Left ventricle myocardium inferior (tissue), 1 donor: ENCODE measurements at places on chromosomes 5 and 9. TPM values are rescaled to one million over a fixed set of nuclear protein-coding genes. Genes with fewer than 3 reads are reported as not detected.
A peak's percentile ranks its signal among the peaks of the same experiment; 100 is the strongest.

GRCh38 chr5:125189531-125189941 lies 443.1 kb upstream of the ZNF608 start:
- no peak for DNase-seq

GRCh38 chr5:57166276-57166675 lies 7.6 kb upstream of the GPBP1 start:
- no peak for DNase-seq

- DNase-seq, result no peak
Observed at GRCh38 chr5:175795959-175796358, 75.4 kb upstream of the CPLX2 start.

GRCh38 chr5:53547226-53547625 lies 13.2 kb upstream of the NDUFS4 start:
- no peak for DNase-seq

DNA sequence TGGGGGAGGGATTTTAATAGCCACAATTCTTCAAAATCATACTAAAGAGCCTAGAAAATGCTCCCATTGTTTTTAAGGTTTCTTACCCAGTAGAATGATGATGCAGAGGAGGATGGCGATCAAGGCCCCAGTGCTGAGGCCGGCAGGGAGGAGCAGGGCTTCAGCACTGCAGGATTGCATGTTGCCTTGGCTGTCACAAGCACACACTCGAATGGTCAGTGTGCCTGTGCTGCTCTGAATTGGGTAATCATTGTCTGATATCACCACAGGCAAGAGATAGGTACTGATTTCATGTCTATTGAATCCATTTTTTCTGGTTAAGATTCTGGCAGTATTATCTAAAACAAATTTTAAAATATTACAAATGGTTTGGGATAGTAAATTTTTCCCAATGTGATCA lies 153.3 kb downstream of the CDH10 start:
- DNase-seq, result no peak

DNA sequence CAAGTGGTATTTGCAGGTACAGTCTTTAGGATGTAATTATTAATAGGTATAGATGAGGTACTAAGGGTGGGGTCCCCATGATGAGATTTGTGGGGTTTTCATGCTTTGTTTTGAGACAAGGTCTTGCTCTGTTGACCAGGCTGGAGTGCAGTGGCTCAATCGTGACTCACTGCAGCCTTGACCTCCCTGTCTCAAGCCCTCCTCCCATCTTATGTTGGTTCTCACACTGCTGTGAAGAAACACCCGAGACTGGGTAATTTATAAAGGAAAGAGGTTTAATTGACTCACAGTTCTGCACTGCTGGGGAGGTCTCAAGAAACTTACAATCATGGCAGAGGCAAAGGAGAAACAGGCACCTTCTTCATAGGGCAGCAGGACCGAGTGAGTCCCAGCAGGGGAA lies 217.5 kb downstream of the CDK5RAP2 start:
- DNase-seq, result no peak

DNA sequence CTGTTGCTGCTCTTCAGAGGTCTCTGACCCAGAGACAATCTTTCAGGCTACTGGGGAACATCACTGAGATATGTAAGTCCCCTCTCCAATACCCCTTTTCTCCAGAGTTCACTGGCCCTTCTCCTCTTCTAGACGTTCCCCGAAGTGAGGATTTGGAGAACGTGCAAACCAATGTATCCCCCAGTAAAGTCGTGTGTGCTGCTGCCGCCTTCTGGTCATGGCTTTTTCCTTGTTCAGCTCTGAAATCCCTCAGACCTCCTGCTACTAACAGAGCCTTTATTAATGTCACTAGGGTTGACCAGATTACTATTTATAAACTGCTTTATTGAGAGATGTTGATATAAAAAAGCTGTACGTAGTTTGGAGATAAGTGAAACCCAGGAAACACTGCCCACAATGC lies 1028.6 kb downstream of the CDH9 start:
- DNase-seq, result no peak

- no peak for DNase-seq
Observed at GRCh38 chr5:39470811-39471210, 46.0 kb upstream of the DAB2 start.

DNA sequence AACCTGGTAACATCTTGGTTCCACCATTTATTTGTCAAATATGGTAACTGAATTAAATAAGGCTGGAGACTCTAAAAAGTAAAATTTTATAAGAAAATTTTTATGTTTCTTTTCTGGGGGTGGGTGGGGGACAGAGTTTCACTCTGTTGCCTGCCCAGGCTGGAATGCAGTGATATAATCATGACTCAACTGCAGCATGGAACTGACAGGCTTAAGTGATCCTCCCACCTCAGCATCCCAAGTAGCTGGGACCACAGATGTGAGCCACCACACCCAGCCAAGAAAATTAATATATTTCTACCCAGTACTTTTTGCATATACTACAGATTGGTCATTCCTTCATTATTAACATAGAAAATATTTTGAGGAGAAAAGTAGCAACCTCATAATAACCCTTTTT lies 216.9 kb downstream of the DEPDC1B start:
- DNase-seq, result no peak

DNA sequence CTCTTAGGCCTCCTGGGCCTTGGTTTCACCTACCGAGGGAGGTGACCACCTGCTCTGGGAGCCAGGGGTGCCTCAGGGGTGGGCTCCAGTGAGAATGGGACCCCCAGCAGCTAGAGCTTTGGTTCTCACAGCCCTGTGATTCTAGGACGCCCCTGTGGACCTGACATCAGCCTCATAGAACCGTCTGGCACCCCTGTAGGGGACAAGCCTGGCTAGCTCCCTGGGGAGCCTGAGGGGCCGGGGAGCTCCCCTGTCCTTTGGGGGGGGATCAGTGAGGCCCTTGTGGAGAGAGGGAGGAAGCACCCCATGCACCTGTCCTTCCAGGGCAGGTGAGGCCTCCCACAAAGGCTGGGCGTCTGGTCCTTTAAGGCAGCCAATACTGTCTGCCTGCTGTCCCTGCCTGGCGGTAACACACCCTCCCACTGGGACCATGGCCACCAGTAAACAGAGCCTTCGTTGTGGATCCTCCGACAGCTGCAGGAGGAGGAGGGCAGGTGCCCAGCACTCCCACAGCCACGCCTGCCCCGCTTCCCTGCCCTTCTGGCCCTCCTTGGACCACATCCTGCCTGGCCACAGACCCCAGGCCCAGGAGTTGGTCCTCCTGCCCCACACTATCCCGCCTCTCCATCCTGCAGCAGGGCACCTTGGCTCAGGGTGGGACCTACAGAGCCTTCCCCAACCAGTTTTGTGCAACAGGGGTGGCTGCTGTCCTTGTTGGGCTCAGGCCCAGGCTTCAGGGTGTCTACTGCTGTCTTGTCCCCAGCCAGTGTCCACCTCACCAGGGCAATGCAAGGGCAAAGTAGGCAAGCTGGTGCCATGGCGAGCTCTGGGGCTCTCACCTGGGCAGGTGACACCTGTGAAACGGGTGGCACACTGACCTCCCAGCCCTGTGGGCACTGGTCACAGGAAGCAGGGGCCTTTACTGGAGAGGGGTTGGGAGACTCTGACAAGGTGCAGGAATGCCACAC lies 3.0 kb upstream of the TUBB4B start:
- no peak for DNase-seq

GRCh38 chr5:849651-850301 lies 1.0 kb downstream of the ZDHHC11 start:
- DNase-seq, result peak; percentile 31

- DNase-seq, result no peak
Observed at GRCh38 chr5:138038826-138039225, 5.9 kb upstream of the FAM13B start.

- DNase-seq, result no peak
Observed at GRCh38 chr9:118162716-118163115, 458.5 kb downstream of the TLR4 start.

The SLC4A9 gene
- 0.44 TPM for total RNA-seq

The PLEKHG4B gene
- not detected for total RNA-seq

The FST gene
- 2.0 TPM for total RNA-seq

The IFNA2 gene
- not detected for total RNA-seq

The ADRB2 gene
- total RNA-seq, result 5.1 TPM
